ENCODE measurements at places on chromosomes 12 and 14.

- no peak for DNase-seq
Measured at GRCh38 chr14:70183991-70184390, 4.8 kb downstream of the SLC8A3 start.

GRCh38 chr14:72892879-72893635, 844 bp downstream of the DPF3 start:
- no peak for DNase-seq

DNA sequence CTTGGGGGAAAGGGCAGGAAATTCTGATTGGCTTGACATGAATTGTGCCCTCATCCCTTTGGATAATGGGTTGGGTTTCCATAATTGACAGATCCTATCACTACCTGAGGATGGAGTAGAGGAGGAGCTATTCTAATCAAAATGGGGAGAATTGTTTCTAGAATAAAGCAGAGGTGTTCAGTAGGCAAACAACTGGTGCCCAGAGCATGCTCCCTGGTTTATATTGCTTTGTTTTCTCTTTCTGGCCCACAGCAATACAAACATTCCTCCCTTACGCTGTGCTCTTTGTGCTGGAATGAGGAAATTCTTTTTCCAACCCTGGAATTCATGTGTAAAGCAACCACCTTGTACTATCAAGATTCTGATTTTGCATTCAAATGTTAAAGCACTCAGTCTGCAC, 147.4 kb downstream of the RASSF9 start:
- no peak for DNase-seq

DNA sequence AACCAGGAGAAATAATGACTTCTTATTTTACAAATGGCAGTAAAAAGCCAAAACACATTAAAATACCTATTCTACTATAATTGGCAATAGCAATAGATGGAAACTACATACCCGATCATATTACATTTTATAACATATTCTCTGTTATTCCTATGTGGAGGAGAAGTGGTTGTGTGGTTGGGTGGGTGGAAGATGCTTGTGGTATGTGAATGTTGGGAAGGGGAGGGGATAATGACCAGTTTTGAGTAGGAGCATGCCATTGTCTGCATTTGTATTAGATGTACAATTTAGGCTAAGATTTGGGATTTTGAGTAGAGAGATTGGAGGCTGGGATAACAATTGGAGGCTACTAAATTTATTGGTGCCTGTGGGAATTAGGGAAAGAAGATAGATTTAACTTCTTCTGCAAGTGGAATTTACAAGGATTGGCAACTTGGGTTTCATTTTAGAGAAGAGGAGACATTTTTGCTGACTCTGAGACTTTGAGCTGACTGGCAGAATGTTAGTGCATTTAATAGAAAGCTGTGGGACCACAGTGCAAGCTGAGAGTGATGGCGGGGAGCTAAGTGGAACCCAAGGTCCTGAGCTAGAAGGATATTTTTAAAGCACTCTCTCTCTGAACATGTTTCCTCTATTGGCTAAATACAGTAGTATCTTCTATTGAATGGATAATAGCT, 65.2 kb downstream of the SLC16A7 start:
- no peak for DNase-seq

- DNase-seq, result peak; percentile 44
Measured at GRCh38 chr12:5171701-5172100, 128.0 kb downstream of the KCNA5 start.

GRCh38 chr14:81301371-81301770, 80.6 kb upstream of the GTF2A1 start:
- DNase-seq, result no peak

DNA sequence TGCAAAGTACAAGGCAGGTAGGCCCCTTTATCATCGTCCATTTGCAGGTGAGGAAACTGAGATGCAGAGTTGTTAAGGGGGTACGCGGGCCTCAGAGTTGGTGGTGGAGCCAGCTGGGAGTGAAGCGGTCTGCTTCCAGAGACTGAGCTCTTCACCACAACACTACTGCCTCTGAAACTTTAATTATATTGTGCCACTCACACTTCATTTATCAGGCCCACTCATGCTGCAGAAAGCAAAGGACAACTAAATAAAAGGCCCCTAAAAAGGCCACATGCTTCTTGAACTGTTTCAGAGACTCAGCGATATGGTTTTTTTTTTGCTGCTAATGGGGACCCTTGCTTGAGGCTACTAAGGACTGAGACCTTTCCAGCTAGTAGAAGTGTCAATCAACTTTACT, 153.1 kb downstream of the TTC7B start:
- DNase-seq, result no peak

GRCh38 chr12:111775205-111776193, 8.8 kb downstream of the ALDH2 start:
- peak; percentile 78 for DNase-seq

DNA sequence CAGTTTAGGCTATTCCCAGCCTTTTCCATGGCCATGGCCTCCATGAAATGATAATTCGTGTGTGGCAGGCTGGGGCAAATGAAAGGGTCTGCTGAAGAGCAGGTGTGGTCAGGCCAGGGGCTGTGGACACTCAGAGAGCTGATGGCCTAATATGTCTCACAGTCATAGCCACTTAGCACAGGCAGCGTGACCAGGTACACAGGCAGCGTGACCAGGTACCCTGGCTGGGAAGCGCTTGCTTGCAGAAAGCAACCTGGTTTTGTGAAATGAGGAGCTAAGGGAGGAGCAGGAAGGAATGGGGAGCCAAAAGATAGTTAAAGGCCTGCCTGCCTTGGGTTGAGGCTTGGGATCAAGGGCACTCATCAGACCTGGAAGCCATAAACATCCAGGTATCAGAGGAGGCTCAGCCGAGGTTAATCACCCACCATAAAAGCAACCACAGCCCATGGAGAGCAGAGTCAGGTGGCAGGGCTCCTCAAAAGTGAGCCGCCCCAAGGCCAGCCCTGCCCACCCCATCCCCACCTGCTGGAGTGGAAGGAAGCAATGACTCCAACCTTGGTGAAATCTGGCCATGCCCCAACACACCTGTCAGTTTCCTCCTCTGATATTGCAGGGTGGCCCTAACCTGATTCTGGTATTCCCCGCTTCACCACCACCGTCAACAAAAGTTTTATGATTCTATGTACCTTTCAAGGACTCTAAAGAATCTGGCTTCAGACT, 8.0 kb upstream of the KRT8 start:
- DNase-seq, result no peak

- DNase-seq, result no peak
Measured at GRCh38 chr14:86575141-86575540, 1045.2 kb downstream of the FLRT2 start.

Data from hematopoietic multipotent progenitor cell treated with erythropoietin and hydrocortisone succinate and interleukin-3 and kit ligand, for 8 days (in vitro differentiated cells).